ENCODE measurements at places on chromosomes 2 and 18.

GRCh38 chr2:60794271-60794863 lies 38.3 kb downstream of the PAPOLG start:
- peak; percentile 50 for DNase-seq

DNA sequence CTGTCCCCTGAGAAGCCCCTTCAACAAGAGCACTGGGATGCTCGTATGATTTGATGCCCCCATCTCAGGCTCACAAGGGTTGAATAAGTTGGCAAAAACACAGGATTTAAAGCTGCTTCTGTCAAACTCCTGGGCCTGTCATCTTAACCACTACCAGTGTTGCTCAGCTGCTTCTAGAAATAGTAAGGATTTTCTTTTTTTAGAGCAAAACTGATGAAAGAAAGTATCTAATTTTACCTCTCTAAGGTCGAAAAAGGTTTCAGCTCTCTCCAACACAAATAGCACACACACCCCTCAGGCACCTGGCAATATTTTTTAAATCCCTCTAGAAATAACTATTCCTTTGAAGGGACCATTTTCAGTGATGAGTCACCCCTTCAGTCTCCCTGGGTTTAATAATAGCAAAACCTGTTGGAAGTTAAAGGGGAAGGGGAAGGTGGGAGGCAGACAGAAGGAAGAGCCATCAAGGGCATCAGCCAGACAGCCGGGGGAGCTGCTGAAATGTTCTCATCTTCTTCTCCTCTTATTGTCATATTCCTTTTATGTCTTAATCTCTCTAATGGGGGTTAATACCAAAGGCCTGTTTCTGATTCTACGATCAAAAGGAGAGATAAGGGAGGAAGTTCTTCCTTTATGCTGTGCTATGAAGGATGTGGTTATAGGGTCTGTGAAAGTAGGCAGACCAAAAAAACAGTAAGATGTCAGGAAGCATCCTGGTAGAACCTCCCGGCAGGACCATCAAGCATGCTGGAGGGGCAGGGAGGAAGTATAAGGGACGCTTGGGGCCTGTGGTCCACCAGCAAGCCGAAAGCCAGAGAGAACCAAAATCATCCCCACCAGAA lies 31.9 kb upstream of the SLC35G4 start:
- DNase-seq: no peak

DNA sequence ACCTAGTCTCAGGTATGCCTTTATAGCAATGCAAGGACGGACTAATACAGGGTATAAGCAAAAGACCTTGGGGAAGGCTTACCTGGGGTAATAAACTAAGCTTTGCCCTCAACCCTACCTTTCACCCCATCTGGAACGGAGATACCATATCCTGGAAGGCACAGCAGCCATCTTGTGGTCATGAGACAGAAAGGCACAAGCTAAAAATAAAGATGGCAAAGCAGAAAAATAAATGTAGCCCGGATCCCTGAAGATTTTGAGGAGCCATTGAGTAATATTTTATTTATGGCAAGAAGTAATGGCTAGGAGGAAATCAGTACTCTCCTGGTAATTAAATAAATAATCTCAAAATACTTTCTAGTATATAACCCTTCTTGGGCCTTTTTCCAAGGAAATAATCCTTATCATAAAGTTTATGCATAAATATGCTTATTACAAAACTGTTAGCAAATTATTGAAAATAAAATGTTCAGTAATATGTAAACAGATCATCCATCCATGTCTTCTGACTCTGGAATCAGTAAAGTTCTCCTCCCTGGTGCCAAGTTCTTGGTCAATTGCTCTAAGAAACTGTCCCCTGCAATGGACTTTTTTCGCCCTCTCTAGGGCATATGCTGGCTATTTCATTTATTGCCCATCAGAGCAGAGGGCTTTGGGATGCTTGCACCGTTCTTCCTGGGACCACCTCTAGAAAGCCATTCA lies 198.7 kb downstream of the SPP2 start:
- DNase-seq: no peak

DNA sequence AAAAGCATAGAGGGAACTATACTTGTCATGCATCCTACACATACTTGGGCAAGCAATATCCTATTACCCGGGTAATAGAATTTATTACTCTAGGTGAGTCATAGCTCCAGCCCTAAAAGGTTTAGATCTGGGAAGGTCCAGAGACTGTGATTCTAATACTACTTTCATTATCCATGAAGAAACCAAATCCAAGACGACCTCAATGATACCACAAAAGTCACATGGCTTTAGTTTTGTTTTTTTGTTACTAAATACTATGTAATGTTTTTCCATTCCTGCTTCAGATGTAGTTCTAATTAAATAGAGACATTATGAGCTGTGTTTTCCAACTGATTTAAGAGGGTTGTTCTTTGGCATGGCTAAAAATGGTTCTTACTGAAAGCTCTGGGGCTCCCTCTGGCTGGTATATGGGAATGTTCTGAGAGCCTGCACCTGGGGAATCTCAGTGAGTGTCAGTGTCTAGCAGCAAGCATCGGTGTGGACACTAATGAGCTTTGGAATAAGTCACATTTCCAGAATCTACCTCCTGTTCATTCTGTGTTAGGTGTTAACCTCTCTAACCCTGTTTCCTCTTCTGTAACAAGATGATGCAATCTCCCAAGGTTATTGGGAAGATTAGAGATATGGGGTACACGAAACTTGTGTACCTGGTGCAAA lies 20.5 kb upstream of the IL1RL2 start:
- peak; percentile 52 for DNase-seq

DNA sequence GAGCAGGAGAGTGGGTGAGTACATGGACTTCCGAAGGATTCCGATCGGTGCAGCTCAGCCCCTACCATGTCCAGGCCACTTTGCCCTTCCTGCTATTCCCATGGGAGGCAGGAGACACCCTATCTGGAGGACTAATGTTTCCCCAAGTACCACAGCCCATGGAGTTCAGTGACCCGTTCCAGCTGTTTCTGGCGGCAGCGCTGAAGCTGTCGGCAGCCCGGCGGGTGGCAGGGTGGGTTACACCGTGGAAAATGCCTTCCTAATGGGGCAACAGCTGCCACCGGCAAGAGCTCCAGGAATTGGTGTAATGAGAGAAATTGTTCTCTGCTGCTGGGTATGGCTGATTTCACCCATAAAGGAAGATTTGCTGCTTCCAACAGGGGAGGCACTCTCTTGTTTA lies 98.3 kb downstream of the MYCN start:
- no peak for DNase-seq

DNA sequence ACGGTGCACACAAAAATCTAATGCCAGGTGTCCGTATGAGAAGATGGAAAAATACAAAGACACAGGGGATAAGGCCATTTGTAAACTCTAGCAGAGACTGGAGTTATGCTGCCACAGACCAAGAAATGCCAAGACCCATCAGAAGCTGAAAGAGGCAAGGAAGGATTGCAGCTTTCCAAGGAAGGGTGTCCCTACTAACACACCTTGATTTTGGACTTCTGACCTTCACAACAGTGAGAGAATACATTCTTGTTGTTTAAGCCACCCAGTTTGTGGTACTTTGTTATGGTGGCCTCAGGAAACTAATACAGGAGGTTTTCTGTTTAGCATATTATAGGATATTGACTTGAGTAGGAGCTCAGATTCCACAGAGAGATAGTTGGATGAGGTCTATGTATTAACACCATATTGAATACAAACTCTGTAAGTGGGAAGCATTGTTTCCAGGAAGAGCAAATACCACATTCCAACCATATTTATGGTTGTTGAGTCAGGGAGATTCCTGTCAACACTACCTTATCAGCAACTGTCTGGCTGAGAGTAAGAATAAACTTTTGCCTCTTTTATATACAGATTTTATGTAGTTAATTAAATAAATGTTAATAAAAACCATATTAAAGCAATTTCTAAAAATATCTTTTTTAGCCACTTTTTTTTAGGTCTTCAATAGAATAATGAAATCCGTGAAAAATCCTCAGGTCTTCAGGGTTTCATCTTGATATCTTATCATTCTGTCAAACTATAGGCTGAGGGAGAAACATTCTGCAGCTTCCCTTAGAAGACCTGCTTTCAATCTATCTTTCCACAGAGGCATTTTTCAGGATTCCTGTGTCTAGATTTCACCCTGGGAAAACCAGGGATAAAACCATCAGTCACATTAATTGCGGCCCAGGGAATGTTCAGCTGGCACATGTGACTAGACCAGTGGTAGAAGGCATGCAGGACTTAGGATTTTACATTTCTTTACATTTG lies 35.4 kb upstream of the HNMT start:
- DNase-seq: peak; percentile 43

DNA sequence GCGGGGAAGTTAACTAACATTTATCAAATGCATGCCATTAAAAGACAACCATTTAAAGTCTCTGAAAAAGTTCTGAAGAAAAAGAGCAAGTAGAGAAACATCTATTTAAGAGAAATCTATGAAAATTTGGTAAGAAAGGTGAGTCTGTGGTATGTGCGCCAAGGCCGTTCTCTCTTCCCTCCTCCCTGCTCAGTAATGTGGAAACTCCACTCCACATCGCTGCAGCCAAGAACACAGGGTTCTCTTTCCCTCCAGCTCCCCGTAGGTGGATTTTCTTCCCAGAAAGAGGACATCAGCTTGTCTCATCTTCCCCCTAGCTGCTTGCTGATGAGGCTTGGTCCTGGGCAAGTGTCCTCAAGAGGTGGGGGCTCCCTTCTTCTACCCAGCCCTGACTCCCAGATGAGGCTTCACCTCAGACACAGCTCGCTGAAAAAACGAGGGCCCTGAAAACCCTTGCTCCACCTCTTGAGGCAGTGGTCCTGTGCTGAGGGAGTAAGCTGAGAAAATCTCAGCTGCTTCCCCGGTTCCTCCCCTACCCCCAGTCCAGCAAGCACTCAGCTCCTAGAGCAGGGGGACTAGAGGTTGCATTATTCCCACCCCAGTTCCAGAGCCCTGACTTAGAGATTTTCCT lies 45.8 kb upstream of the PTPRM start:
- DNase-seq: no peak

DNA sequence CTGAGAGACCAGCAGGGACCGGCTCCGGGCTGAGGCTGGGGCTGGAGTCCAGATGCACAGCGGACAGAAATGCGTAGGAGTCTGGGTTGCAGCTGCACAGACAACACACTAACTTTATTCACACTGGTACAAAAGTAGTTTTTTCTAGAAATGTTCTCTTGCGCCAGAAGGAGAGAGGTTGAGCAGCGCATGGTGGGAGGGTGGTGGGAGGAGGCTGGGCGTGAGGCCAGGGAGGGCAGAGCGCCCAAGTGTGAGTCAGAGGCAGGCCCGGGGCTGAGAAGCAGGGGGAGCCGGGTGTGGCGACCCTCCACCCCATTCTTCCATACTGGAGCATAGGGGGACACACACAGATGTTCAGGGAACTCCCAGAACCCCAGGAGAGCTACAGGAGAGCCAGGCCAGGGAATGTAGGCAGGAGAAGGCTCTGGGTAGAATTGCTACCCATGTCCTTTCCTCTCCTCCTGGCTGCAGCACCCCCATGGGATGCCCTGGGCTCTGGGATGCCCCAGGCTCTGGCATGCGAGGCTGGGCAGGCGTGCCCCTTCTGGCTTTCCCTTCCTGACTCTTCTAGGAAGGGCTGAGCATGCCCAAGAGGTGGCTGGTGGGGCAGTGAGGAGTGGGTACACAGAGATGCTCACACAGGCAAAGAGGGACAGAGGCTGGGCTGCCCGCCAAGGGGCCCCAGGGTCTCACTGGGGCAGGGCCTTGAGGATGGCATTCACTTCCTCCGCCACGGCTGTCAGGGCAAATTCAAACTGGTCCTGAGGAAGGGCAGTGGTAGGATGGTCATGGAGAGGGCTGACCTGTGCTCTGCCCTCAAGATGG lies 10.6 kb downstream of the DNAJB2 start:
- DNase-seq: no peak

DNA sequence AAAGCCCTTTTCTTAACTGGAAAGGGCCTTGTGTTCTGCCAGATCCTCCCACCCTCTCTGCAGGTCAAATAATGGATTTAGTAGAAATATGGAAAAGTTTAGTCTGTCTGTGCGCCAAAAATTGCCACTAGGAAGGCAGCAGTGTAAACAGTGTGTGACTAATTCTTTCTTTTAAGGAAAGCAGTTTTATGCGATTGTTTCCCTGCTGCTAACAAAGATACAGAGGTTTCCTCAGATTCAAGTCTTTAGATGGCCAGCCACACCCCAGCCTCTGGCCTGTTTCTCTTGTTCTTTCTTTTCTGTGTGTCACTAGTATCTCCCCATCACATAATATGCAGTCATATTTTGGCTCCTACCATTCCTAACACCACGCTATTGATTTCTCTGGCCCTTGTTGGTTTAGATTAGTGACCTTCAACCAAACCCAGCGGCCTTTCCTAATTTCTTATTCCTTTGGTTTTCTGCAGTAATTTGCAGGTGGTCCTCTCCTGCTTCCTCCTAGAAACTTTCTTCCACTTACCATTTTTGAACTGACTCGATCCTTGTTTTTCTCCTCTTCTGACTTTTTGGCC lies 157.4 kb downstream of the LTBP1 start:
- DNase-seq: peak; percentile 57

DNA sequence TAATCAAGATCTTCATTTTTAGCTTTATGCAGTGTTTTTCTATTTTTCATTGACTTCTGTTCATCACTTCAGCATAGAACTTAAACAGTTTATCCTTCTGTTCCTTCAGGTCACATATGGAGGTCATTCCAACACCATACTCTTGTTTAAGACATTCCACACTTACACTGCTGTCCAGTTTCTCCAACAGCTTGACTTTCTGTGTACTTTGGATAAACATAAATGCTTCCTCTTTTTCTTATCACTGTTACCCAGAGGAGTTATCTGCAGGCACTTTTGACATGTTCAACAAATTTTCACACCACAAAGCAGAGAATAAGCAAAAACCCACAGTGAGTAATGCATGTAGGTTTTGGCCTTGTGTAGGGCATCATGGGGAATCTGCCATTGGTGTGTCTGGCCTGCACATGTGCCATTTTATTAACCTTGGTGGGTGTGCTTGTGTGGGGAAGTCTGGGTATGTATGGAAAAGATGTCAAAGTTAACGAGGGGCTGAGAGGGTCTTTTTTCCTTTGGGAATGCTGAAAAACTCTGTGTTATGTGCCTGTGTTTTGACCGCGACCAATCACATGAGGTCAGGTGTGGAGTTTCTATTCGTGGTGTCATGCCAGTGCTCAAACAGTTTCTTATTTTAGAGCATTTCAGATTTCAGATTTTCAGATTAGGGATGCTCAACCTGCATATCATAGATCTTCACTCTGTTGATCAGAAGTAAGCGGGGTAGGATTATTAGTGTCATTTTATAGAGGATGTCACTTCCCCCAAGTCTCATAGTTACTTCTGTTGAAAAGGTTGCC lies 53.9 kb upstream of the ACVR1 start:
- DNase-seq: no peak

DNA sequence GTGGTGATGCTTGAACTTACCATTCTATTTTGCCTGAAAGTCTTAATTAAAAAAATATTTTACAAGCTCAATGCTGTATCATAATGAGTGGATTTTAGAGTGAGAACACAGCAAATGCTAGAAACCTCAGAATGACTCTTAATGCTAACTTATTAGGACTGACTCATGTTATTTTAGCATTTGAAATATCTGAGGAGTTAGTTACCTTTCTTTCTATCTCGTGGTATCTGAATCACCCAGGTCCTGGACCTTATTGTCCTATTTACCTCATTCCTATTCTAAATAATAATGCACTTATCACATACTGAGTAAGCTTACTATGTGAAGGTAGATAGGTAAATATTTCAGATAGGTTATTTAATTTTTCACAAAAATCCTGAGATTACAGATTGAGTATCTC lies 70.7 kb downstream of the SOS1 start:
- DNase-seq: no peak

All from A549 (cell line).